ENCODE measurements at places on chromosomes 7 and 10.

DNA sequence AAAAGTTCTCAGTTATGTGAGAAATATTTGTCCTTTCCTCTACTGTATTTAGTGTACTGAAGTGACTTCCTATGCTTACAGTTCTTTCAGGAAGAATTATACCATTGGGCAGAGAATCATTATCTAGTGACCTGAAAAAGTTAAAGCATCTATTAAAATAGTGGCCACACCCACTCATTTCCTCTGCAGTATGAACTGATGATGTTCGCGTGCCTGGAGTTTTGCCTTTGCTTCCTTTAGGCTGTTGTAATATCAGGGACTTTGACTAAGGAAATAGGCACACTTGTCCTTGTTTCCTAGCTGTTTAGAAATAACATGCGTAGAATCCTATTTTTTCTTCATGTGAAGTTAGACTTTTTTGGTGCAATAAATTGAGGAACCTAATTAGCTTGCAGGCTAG lies 100.7 kb downstream of the ZMYND11 start:
- DNase-seq, result no peak

DNA sequence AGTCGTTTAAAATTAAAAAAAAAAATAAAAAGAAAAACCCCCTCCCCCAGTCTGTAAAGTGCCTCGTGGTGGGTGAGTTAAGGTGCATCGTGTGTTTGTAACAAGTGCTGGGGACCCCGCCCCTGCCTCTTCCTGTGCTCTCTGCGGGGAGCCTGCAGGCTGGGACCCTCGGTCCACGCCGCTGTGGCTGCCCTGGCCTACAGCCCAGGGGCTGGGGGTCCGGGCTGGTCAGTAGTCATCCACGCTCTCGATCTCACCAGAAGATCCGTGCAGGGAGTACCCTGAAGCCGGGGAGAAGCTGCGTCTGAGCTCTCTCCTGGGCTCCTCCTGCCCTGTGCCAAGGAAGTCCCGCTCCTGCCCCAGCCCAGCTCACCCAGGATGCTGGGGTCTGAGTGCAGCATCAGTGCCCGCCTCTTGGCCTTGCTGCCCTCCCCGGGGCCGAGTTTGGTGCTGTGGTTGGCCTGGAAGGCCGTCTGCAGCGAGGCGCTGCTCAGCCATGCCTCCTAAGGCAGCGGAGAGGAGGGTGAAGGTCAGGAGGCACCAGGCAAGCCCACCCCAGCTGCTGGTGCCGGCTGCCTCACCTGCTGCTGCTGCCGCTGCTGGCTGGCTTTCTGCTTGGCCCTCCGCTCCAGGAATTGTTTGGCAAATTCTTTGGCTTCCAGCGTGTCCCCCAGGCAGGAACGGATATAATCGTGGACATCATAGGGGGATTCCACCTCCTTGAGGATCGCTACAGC lies 8.1 kb downstream of the GNB2 start:
- DNase-seq, result no peak

- DNase-seq, result no peak
Measured at GRCh38 chr10:86294346-86295265, 72.0 kb downstream of the GRID1 start.

DNA sequence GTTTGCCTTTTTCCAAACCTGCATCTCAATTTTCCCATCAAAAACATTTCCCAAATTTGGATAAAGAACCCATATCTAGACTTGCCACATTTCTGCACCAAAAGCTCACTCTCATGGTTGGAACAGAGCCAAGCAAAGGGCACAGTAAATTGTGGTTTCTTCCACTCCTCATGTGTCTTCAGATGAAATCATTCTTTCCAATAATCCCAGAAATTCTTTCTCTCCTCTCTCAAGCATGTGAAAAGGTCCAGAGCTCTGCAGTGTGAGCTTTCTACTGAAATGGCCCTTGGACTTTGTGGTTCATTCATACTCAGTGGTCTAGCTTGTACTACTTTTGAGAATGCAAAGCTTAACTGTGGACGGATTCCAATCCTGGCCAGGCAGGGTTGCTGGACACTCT lies 19.8 kb downstream of the PRSS2 start:
- no peak for DNase-seq

- DNase-seq, result no peak
Measured at GRCh38 chr7:38938001-38938485, 29.1 kb upstream of the VPS41 start.

GRCh38 chr10:89535171-89536012 lies at the start of gene SLC16A12:
TSS of gene SLC16A12 (minus strand) at chr10:89535594. CDS start at chr10:89462578, 73,016 bp downstream.
- DNase-seq, result no peak

DNA sequence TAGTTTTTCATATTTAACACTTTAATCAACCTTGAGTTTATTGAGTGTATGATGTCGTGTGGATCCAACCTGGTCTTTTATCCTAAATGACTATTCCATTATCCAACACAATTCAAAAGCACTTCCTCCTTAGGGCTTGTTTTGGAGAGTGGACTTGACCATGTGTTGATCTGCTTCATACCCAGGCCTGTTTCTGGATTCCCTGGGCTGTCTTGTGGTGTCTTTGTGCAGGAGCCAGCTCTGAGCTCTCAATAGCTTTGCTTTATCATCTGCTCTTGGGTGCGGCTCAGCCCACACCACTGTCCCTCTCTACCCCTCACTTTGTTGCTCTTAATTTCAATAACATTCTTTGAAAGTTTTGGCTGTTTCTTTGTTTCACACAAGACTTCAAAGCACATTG lies 70.9 kb upstream of the CHST15 start:
- no peak for DNase-seq

- no peak for DNase-seq
Measured at GRCh38 chr10:95485056-95485844, 75.9 kb downstream of the SORBS1 start.

- peak; percentile 13 for DNase-seq
Measured at GRCh38 chr10:20105931-20106330, 289.7 kb downstream of the PLXDC2 start.

DNA sequence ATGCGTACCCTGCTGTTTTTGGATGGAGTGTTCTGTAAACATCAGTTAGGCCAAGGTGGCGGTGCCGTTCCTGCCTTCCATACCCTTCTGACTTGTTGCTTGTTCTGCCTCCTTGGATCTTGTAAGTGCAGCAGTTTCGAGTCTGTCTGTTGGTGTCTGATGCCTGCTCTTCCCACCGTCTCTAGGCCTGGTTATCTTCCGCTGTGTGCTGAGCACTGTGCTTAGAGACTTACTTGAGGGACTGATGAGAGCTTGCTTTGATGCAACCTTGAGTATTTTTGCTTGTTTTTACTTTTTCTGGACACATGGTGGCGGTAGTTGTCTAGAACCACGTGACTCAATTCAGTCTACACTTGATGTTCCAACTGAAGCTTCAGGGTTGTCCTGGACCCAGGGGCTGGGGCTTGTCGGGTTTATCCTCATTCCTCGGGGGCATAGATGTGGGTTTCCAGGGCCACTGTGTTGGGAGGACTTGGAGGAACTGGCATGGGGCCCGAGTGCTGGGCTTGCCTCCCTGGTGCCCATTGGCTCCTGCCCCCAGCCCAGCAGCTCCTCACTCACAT lies 14.4 kb upstream of the SPRN start:
- no peak for DNase-seq

DNA sequence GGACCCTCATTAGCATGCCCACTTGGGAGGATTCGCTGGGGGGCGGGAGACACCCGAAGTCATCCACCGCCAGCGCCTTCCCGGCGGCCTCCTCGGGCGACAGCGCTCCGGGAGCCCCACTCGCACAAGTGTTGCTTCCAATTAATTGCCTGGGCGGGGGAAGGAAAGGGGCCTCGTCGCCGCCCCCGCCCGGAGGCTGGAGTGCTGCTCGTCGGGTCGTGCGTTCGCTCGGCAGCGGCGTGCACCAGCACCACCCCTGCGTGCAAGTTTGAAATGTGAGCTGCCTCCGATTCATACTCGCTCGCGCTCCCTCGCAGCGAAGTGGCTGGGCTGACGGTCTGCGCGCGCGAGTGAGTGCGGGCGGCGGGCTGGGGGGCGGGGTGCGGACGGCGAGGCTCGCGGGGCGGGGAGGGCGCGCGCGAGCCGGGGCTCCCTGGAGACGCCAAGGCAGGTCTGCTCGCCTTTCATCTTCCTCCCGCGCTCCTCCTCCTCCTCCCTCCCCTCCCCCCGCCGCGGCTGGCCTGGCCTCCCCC lies 104.6 kb upstream of the PPIF start:
- DNase-seq, result peak; percentile 46

- DNase-seq, result no peak
Measured at GRCh38 chr10:132485391-132485790, 52.2 kb upstream of the INPP5A start.

- DNase-seq, result no peak
Measured at GRCh38 chr7:126606331-126606730, 646.4 kb downstream of the GRM8 start.

GRCh38 chr10:103660364-103661197 lies 167.1 kb downstream of the NEURL1 start:
- DNase-seq, result no peak

DNA sequence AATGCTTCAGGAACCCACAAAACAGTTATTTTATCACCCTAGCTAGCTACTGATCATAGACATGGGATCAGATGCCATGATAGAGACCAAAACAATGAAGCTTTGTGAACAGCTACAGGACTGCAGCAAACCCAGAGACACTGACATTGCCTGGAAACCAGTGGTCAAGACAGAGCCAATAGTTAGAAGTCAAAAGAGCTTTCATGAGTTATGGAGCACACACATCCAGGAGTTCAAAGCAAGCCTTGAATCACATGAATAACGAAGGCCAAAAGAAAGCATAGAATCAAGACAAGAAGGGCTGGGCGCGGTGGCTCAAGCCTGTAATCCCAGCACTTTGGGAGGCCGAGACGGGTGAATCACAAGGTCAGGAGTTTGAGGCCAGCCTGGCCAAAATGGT lies 34.5 kb upstream of the GSAP start:
- no peak for DNase-seq

GRCh38 chr10:60883187-60883586 lies 60.8 kb downstream of the RHOBTB1 start:
- DNase-seq, result no peak

- no peak for DNase-seq
Measured at GRCh38 chr7:1694611-1695511, 24.8 kb downstream of the ELFN1 start.

GRCh38 chr10:68871731-68872342 lies 29.3 kb upstream of the DDX50 start:
- DNase-seq, result peak; percentile 47

GRCh38 chr7:36549029-36549428 lies 159.4 kb downstream of the ANLN start:
- no peak for DNase-seq

GRCh38 chr10:131994435-131994834 lies 12.7 kb upstream of the BNIP3 start:
- no peak for DNase-seq

GRCh38 chr10:114550756-114551635 lies 107.1 kb downstream of the ABLIM1 start:
- peak; percentile 4 for DNase-seq

DNA sequence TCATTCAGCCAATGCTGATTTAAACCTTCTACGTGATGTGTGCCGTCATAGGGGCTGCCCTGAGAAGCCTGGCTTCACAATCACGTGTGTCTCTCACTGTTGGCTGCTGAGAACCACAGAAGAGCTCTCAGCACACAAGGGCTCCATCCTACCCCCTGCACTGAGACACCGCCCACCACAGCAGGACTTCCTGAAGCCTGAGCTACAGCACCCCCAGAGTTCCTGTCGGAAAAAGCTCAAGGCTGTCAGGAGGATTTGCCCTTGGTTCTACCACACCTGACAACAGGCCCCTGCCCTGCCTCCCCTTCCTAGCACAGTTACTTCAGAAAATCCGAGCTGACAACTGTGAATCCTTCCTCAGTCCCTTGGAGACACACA lies 191.9 kb downstream of the MAD1L1 start:
- no peak for DNase-seq
